ENCODE measurements at places on chromosomes 5 and 9.

GRCh38 chr5:113232667-113233066, 202.1 kb downstream of the TSSK1B start:
- no peak for DNase-seq

GRCh38 chr5:32942225-32942989, 231.3 kb downstream of the NPR3 start:
- DNase-seq, result peak; percentile 29

GRCh38 chr5:169753795-169754194, 116.7 kb downstream of the DOCK2 start:
- no peak for DNase-seq

GRCh38 chr5:158843305-158843704, 256.4 kb downstream of the EBF1 start:
- no peak for DNase-seq

DNA sequence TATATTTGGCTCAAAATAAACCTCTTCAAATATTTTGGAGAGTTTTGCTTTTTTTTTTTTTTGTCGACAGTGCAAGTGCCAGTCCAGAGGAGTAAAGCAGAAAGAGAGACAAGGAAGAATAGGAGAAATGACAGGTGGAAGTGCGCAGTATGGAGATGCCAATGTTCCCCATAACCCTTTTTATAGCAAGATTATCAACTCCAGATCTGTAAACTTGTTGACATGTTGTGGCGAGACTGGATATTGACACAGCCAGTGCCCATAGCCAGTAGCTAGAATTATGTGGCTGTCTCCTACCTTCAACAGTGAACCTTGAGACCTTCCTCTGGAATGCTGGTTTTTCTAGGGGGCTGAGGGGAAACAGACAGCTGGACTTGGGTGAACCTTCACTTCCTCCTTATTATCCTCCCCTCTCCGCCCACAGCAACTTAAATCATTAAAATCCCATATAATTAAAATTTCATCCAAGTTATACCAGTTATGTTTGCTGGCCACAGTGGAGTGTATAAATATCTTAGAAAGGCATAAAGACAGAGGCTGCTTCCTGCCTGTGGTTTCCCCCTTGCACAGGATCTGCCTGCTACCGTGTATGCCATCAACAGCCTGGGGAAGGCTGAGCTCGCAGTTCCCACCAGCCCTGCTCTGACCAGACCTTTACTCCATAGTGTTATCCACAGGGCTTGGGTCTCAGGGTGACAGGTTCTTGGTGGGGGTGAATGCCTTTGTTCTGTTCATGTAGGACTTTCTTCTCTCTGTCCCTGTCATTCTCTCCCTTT, 112.3 kb upstream of the ANKH start:
- no peak for DNase-seq

GRCh38 chr9:7439355-7439995, 360.1 kb downstream of the DMAC1 start:
- no peak for DNase-seq

DNA sequence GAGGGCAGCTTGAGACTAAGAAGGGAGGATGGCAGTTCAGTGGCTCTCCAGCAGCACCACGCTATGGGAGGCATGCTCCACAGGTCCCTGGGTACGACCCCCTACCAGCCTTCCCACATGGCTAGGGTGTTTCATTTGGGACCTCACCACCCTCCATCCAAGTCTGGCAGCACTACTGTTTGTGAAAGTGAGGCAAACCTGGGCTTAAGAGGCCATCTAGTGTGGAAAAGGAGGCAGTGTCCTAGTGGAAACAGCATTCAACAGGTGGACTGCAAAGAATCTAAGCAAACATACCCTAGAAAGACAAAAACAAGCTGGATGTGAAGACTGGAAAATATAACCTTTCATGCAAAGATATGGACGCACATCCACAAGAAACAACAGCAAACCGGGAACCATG, 4.8 kb upstream of the C5orf47 start:
- DNase-seq, result no peak

GRCh38 chr5:6875376-6875775, 162.1 kb downstream of the TENT4A start:
- no peak for DNase-seq

DNA sequence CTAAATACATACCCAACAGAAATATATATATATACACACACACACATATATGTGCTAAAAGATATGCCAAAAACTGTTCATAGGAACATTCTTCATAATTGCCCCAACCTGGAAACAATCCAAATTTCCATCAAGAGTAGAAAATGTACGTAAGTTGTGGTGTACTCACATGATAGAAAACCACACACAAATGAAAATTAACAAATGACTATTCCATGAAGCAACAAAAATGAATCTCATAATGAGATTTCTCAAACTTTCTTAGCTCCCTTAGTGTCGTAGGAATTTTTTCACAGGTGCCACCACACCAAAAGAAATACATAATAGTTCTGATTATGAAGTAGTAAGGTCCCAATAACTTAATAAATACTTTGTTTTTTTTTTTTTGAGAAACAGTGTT, 7.8 kb downstream of the ATP10B start:
- DNase-seq, result no peak

DNA sequence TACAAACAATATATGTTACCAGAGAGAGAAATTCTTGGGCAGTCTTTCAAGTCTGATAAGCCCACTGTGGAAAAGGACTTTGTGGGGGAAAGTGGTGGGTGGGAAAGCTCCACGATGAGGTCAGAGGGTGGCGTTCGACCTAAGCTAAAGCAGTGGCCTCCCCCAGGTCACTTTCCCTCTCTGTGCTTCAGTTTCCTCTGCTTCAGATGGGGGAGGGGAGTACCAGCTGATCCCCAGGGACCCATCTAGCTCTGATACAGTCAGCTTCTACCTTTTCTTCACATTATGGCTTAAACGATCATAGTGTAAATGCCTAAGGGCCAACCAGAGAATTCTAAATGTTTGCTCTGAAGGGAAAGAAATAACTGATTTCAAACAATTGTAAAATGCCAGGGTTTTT, 36.6 kb upstream of the ARSB start:
- DNase-seq, result no peak

GRCh38 chr9:119556129-119556875, 187.1 kb upstream of the BRINP1 start:
- peak; percentile 88 for DNase-seq

Measured in WTC11 (cell line).